ENCODE measurements at places on chromosomes 3 and 15. TPM values are rescaled to one million over a fixed set of nuclear protein-coding genes. Genes with fewer than 3 reads are reported as not detected.

The C2CD4B gene
- not detected for total RNA-seq

- no peak for DNase-seq
Observed at GRCh38 chr15:83436513-83437158, 10.5 kb upstream of the SH3GL3 start.

The KBTBD13 gene
- total RNA-seq = not detected

DNA sequence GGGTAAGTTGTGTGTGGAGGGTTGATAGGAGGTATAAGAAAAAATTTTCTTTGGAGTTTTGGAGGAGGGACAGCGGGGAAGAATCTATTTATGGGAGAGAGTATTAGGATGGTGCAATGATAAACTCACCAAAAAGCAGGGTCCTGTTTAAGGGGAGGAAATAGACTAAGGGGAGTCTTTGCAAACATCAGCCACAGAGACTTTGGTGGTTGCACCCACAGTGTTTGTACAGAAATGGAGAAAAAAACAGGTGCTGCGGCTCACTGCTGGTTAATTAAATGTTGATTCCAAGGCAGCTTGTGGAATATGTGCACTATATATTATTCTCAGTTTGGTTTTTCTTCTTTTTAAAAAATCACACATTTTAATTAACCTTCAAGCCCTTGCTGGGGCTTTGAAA lies 182.1 kb downstream of the NECTIN3 start:
- DNase-seq = no peak

The MCF2L2 gene
- 1.8 TPM for total RNA-seq

The SOX14 gene
- total RNA-seq = not detected

The NRG4 gene
- 0.93 TPM for total RNA-seq

- no peak for DNase-seq
Observed at GRCh38 chr15:80068578-80068977, 9.1 kb downstream of the ZFAND6 start.

- DNase-seq = no peak
Observed at GRCh38 chr15:57041416-57041815, 123.0 kb downstream of the TCF12 start.
